ENCODE measurements at places on chromosomes 3 and 15.

DNA sequence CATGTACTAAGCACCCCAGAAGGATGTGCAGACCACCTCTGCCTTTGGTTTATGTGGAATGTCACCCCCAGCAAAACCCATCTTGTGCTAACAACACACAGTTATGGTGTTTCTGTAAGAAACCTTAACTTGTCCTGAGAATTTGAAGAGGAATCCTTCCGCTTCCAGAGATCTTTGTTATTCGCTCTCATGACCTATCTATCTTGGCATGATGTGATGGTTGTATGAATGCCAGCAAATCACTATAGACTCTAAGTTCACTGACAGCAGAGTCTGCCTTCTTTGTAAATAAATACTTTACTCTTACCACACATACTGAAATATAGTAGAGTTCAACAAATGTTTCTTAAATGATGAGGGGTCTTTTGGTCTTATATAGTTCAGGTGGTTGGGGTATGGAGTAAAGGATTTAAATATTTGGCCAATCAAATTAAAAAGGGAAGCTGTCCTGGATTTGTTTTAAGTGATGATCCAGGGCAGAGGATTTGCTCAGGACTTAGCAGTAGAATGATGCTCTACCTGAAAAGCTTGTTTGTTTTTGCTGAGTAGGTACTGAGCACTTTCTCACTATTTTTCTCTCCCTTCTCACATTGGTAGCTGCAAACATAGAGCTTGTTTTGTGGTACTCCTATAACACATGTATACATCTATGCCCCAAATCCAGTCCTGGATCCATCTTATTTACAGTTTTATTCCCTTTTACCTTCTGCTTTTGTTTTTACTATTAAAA is 27.9 kb upstream of the RTP1 start:
- DNase-seq = peak; percentile 61

GRCh38 chr3:71010726-71011455 is 572.6 kb downstream of the FOXP1 start:
- peak; percentile 32 for DNase-seq

GRCh38 chr3:134366928-134367811 is 7.1 kb downstream of the AMOTL2 start:
- no peak for DNase-seq

DNA sequence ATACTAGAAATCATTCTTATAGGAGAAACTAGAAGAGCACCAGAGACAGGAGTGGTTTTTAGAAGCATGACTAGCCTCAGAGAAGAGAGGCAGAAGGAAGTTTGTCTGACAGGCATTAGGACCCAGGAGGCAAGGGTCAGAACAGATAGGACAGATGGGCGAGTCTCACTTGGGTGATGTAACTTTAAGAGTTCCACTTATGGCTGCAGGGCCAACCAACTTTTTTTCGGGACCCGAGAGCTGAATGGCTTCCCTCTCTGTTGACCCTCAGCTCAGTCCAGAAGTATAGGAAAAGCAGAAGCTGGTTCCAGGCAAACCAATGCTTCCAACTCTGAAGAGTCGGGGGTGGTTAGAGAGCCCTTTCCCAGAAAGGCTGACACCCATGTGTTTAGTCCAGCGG is 136.6 kb upstream of the SETMAR start:
- no peak for DNase-seq

DNA sequence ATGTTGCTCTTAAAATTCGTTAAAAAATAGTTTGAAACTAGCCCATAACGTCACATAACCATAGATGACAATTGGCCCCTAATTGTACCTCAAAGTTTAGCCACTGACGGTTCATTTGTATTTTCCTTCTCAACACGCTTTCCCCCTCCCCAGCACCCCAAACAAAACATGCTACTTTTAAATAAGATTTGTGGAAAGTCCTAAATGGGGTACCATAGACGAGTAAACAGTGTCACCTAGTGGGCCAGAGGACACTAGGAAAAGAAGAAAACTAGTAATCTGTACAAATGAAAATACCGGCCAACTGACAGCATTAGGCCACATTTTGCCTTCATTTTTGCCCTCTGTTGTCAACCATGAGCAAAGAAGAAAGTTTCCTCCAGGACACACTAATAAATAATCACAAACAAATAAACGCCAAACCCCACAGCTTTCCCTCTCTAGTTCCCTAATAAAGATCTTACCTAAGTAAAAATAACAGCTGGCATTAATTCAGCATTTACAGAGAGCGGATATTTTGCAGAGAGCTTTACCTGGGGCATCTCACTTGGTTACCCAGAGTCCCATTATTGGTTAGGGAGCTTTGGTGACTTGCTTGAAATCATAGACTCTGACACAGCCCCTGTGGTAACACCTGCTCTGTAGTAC is 175.1 kb upstream of the ATP11B start:
- DNase-seq = peak; percentile 67
